ENCODE measurements at places on chromosomes 13 and 19.

GRCh38 chr13:40440990-40441820, 225.2 kb downstream of the FOXO1 start:
- no peak for DNase-seq

DNA sequence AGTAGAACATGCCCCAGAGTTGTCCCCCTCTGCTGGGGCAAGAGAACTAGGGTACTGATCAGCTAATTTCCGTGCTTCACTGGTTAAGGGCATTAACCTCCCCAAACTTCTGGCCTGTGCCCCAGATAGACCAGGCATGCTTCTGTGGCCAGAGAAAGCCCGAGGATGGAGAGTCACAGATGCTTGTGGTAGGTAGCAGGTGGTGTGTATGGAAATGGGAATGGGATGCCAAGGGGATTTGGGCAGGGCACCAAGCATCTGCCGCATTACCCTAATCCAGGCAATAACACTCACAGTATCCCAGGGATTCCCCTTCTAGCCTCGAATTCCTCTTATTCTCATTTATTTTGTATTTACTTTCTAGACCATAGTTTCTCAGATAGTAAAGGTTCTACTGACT, 124.8 kb upstream of the KLF12 start:
- no peak for DNase-seq

DNA sequence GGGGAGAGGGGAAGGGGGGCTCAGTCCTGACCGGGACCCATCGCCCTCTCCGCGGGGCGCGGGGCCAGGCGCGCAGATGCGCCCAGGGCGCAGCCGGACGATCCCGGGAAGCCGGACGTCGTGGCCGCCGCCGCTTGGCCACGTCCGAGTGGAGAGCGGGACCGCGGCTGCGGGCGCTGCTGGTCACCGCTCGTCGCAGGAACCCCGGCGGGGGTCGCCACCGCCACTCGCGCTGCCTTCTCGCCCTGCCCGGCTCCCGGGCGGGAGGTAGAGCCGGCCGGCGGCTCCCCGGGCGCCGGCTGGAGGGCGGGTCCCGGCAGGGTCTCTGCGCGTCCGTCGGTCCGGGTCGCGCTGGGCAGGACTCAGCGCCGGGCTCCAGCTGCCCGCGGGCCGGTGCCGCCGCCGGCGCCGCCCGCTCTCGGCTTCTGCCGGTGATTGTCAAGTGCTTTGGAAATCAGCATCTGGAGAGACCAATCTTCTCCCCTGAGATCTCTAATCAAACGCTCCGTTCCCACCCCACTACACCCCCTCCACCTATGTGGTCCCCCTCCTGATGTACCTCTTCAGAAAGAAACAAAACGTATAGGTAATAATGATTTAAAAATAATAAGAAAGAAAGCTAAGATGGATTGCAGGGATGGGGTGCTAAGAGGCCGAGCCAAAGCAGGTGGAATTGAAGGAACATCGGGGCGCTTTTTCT, 464.4 kb downstream of the ITGBL1 start:
- DNase-seq: no peak

DNA sequence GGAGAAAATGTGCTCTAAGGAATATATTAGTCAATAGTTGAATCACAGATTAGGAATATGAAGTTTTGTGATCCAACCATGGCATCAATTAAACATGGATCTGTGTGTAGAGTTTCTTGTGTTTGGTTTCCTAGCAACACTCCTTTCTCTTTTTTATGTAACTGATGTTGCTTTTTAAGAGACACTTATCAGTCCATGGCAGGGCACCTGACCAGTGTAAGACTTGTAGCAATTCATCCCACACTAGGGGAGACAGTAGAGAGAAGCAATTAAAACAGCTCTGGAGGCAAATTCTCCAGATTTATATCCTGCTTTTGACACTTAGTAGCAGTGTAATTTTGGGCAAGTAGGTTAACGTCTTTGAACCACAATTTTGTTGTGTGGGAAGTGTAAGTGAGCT, 1229.0 kb downstream of the PCDH9 start:
- no peak for DNase-seq

DNA sequence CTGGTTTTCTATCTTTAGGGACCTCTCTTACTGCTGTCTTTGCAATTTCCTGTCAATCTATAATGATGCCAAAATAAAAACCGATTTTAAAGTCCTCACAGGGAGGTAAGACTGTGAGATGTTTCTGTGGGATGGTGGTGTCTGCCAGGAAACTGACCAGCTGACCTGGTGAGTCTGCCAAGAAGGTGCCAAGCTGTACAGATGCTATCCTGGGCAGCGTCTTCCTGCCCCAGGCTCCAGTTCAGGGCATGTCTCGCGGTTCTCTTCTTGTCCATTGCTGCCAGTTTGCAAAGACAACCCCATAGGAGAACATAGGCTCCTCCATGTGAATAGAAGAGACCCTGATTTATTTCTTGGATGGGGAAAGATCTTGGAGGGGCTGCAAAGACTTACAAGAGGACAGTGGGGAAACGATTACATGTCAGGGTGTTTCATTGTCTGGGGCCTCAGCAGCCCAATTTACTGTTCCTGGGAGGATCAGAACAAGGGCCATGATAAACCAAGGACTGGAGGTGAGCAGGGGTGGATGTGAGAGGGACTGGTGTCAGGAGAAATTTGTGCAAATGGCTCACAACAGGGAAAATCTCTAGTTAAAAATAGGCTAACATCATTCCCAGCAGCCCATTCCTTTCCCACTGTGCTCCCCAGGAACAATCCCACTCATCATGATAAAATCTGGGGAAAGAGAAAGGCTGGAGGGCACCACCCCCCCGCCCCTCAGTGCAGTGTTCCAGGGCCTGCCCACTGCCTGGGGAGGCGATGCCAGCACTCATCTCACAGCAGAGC, 42.7 kb upstream of the VSTM2B start:
- DNase-seq: no peak

DNA sequence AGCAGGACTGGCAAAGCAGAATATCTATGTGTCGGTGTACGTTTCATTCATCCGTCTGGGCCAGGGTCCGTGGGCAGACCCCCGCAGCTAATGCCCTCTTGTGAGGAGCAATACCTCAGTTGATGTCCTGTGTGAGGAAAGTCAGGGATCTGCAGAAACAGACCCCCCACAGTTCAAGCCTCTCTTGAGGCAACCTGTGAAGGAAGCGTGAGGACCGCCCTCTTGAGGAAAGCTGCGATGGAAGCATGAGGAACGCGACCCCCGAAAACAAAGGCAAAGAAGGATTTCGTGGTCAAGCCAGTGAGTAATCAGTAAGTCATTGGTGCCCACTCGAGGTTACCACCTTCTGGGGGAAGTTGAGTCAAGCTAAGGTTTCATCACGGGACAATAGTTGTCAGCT, 20.9 kb upstream of the ZNF83 start:
- DNase-seq: no peak

- DNase-seq: no peak
Measured at GRCh38 chr13:49441846-49442245, 2.0 kb downstream of the CAB39L start.

DNA sequence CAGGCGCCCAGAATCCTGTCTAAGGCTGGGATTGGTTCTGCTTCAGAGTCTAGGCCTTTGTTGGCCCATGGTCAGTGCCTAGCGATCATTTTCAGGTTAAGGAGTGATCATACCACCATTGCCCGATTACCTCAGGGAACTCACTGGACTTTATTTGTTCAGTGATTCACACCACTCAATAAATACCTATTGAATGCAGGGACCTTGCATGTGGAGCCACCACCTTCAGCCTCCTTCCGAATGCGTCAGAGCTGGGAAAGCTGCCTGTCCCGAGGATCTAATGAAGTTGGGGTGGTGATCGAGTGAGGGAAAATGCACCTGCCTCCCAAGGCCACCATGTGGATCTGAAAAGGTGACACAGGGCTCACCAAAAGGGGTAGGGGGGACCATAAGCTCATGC, 40.0 kb upstream of the POU2F2 start:
- DNase-seq: no peak

DNA sequence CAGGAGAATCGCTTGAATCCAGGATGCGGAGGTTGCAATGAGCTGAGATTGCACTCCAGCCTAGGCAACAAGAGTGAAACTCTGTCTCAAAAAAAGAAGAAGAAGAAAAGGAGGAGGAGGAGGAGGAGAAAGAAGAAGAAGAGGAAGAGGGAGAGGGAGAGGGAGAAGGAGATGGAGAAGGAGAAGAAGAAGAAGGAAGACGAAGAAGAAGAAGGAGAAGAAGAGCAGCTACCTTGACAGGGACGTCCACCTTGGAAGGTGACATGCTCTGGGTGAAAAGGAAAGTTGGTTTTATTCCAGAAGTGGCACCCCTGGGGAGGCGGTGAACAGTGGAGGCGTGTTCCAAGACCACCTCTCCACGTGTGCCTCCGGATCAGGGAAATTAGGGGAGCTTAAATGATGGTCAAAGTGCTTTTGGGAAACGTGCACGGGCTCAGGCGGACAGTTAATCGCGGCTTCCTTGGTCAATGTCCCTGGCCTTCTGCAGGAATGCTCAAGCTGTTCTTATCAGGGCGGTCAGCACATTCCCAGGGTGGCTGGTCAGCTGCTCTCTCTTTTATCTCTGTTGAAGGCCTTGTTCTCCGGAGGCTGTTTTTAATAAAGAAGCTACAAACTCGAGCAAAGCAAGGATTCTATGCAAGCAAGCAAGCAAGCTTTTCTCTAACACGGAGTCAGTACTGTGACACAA, 78.9 kb upstream of the PEG3 start:
- no peak for DNase-seq

- DNase-seq: no peak
Measured at GRCh38 chr13:63299866-63300394, 1884.3 kb upstream of the PCDH20 start.

DNA sequence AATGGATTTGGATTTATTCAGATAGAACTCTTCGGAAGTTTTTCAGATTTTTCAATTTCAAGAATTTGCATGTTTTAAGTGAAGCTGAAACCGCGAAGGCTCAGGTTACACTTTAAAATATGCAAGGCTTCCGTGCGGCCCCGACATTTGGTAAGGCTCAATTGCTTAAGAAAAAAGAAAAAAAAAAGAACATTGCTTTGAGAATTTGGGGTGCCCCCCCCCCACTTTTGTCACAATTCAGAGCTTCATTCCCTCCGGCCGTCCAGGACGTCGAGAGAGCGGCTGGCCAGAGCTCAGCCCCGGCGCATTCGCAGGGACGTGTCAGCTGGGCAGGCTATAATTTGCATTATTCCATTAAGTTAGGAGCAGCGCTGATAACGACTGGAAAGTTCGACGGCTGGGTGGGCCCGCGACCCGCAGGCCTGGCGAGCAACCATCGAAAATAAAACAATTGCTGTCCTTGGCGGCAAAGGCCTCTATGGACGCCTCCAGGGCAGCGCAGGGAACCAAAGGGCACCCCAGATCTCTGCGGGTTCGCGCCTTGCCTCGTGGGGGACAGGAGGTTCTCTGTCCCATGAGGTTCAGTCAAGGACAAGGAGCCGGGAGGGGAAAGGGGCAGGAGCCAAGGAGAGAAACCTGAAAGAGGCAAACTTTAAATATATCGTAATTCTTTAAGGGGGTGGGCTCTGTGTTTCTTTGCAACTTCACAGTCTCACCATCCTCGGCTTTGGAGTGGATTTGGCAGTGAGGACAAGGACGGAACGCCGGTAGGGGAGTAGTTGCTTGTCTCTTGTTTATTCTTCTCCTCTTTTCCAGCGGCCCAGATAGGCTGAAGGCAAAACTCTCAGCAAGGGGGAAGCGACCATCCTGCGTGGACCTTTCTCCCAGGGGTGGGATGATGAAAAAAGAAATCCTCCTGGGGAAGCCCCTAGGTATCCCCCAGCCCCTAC, 7.0 kb downstream of the SOX21 start:
- no peak for DNase-seq

- no peak for DNase-seq
Measured at GRCh38 chr13:62663767-62664166, 1248.1 kb upstream of the PCDH20 start.

GRCh38 chr19:7904074-7905020, 670 bp downstream of the MAP2K7 start:
- no peak for DNase-seq

GRCh38 chr19:18109341-18109732, 11.8 kb downstream of the MAST3 start:
- no peak for DNase-seq

- no peak for DNase-seq
Measured at GRCh38 chr13:45373162-45373547, 32.2 kb upstream of the TPT1 start.

DNA sequence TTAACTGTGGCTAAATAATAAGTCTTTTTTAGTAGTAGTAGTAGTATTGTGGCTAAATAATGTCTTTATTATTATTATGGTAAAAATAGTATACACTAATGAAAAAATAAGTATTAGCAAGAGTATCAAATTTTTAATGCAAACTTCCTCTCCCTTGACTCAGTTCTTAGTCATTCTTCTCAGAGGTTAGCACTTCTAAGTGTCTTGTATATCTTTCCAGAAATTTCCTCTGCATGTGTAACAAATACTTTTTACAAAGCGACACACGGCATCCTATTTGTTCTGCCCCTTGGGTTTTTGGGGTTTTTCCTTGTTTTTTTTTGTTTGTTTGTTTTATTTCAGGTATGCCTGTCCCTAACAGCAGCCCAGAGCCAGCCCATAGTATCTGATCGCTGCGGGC, 20.9 kb downstream of the SIN3B start:
- no peak for DNase-seq

DNA sequence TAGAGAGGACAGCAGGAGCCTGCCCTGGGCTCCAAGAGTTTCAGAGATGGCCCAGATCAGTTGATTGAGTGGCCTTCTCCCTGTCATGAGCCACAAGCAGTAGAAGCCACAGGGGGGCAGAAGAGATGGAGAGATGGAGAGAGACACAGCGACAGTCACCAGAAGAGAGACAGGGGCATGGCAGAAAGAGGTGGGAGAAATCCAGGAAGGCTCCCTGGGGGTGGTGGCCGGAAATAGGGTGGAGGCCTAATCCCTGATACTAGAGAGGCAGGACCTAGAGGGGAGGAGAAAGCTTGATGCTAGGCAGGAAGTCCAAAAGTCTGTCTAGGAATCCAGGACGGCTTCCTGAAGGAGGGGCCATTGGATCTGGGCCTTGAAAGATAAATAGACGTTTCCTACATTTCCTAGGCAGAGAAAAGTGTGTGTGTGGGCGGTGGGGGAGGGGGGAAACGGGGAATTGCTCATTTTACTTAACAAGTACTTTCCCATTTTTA, 9.6 kb upstream of the TPM4 start:
- DNase-seq: peak; percentile 58

- no peak for DNase-seq
Measured at GRCh38 chr19:49614096-49614833, 23.3 kb downstream of the PRR12 start.

DNA sequence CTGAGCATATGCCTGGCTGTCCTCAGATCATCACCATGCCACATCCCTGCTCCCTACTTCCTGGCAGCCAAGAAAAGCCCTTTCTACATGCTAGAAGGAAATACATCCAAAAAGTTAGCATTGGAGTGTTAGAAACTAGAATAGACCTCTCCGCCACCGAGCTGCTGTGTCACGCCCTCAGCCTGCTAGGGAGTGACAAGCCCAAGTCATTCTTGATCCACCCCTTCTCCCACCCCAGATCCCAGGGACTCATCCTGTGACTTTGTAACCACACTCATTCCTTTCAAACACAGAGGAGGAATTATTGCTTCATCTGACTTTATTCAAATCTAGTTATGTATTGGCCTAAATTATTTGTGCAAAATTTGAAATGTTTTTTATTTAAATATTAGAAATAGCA, 45.3 kb downstream of the POLR1D start:
- no peak for DNase-seq

Data from Jurkat, Clone E6-1 (cell line).